ENCODE measurements at places on chromosomes 5 and 9.

DNA sequence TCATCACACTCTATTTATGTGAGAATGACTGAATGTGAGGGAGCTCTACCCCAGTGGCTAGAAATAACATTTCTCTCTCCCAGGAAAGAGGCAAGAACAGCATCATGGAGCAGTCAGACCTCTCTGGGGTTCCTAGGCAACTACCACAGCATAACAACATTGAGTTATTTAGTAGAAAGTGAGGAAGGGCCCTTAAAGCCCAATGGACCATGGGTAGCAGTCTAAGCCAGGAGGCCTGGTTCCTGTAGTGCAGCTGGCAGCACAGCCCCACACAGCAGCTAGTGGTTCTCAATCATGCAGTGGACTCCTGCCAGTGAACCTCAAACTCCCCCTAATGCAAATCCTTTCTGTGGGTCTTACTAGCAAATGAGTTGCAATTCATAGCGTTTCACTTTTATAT is 55.3 kb downstream of the SPEF2 start:
- peak; percentile 51 for DNase-seq

GRCh38 chr5:101580591-101580990 is 677.5 kb upstream of the ST8SIA4 start:
- DNase-seq: no peak

DNA sequence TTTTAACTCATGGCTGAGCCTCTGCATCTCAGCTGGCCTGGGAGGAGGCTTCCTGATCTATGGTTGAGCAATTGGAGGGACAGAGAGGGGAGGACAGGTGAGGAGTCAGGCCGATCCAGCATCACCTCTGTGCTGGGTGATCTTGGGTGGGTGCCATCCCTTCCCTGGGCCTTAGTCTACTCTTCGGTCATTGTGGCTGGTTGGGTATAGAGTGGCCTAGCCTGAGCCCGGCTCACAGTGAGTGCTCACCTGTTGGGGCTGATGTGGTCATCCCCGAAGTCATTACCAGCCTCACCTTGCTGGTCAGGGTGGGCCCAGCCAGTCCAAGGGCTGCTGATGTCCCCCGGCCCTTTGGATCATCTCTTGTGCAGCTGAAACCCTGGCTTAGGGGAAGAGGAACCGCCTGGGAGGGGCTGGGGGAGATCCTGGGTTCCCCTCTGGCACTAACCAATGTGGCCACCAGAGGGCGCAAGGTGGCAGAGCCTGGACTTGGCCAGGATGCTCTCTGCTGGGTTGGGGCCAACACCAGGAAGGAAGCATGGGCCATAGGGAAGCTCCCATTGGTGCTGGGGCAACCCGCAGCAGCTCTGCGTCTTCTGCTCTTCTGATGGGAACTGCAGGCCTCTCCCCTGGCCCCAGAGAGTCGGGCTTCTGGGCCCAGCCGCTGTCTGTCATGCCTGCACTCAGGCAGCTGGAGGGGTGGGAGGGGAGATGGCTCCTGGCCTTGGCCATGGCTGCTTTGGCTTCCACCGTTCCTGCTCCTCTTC is 17.3 kb upstream of the ODF2 start:
- DNase-seq: peak; percentile 76

DNA sequence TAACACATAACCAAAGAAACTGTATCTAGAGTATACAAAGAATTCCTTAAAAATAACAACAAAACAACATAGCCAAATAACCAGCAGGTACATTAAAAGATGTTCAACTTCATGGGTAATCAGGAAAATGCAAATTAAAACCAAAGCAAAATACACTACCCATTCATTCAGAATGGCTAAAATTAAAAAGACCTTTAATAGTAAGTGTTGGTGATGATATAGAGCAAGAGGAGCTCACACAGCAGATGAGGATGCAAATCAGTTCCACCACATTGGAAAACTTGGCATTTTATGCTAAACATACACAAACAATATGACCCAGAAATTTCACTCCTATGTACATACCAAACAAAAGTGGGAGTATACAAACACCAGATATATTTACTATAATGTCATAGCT is 97.8 kb downstream of the DENND1A start:
- DNase-seq: no peak

- DNase-seq: no peak
Observed at GRCh38 chr5:36073595-36074216, 7.0 kb upstream of the UGT3A2 start.

DNA sequence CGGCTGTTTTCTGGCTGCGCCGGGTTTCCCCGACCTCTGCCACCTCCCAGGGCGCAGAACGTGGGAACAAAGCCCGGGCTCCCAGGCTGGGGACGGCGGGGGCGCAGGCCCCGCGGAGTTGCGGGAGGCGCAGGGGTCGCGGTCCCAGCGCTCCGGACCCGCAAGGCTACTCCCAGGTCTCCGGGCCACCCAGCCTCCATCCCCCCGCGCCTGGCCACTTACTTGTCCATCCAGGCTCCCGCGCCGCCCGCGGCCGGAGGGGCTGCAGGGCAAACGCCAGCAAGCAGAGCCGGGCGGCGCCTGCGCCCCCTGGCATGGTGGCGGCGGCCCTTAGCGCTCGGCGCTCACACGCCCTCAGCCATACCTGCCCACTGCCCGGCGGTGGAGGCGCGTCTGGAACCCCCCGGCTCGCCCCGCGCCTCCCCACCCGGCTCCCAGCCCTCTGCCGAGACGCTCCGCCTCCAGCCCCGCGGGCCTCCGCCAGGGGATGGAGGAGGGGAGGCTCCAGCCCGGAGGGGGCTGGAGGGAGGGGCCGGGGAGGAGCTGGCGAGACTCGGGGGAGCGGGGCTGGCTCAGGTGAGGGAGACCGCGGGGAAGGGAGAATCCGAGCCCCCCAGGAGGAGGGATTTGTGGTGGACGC is at the start of gene ADAM19:
Gene ADAM19, minus strand, starts transcription at position 395 of the 640 bp plus-strand sequence. Its CDS starts 79 bp downstream, at position 316.
- peak; percentile 53 for DNase-seq

DNA sequence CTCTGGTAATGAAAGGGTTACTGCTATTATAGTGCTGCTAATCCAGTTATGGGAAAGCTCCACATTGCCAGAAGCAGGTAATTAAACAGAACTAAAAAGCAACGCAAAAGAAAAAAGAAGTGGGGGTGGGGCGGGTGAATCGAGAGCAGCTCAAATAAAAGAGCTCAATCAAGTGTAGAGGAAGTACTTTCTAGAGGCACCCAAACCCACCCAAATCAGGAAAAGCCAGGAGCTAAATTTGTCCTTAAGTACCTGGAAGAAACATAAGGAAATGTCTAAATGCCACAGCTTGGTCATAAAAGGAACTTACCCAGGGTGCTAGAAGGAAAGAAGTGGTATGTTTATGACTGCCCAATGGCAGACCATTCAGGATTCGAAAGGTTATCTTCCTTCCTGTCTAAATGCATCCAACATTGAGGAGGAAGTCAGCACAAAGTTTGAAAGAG is 2.4 kb upstream of the RNF145 start:
- no peak for DNase-seq

GRCh38 chr9:91483835-91484234 is 60.2 kb upstream of the NFIL3 start:
- DNase-seq: no peak

DNA sequence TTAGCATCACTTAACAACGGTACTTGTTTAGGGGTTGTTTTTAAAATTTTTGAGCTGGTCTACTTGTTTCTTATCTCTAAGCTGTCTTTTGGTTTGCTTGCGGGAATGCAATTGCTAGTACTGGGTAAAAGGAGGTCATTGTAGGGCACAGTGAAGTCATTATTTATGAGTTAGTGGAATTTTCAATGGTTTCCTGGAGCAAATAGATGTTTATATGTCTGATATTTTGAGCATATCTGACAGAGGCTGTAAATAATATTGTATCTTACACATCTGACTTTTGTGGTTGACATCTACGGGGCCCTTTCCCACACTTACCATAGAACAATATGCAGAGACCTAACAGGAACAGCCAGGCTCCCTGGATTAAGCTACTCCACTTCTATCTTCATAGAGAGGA is 90.4 kb upstream of the IL6ST start:
- no peak for DNase-seq

- no peak for DNase-seq
Observed at GRCh38 chr9:6525326-6526045, 112.5 kb downstream of the UHRF2 start.

DNA sequence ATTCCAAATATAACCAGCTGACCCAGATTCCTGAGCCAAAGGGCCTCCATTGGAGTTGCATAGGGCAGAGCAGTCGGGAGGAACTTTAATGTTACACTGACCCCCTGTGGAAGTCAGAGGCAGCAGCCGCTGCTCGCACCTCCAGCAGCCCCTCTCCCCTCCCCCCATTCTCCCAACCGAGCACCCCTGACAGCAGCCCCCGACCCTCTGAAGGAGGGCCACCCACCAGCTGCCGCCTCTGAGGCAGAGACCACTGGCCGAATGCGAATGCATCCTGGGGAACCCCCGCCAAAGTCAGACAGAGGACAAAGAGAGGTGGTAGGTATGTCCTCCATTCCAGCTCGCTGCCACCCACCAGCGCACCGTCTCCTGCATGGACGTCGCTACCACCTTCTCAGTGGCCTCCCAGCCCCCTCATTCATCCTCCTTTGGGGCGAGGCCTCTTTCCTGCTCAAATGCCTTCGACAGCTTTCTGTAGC is 231.0 kb downstream of the CDK5RAP2 start:
- DNase-seq: no peak

- no peak for DNase-seq
Observed at GRCh38 chr5:52808316-52808901, 20.7 kb downstream of the ITGA1 start.

DNA sequence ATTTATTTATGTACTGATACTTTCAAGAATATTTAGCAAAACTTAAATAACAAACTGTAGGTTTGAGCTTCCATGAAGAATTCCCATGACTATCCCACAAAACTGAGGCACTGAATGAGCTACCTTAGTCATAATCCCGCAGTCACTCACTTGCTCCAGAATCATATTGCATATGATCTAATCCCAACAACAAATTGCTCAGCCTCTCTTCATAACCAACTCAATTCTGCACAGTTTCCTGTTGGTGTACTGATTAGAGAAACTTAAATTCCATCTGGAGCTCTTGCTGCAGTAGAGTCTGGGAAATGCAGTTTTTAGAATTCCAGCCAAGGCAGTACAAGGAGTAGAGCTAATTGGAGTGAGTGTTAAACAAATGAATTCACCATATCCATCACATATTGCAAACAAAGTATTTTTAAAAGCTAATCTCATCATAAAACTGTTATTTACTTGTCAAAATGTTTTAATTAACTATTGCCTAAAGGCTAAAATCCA is 35.7 kb upstream of the CDH18 start:
- DNase-seq: no peak

GRCh38 chr5:115586525-115587146 is 15.6 kb downstream of the TICAM2 start:
- peak; percentile 40 for DNase-seq

DNA sequence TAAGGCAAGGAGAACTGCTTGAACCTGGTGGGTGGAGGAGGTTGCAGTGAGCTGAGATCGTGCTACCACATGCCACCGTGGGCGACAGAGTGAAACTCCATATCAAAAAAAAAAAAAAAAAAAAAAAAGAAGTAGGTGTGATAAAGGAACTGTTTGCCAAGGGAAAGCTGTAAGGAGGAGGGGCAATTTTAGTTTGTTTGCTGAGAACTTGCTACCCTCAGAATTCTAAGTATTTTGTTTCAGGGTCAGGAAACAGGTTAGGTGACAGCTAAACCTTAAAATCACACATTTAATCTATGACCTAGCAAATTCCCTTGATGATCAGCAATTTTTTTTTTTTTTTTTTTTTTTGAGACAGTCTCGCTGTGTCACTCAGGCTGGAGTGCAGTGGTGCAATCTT is 7.2 kb upstream of the ARRDC3 start:
- peak; percentile 59 for DNase-seq
